Testis (tissue), 5 donors: ENCODE measurements at places on chromosomes 6 and 20. TPM values are rescaled to one million over a fixed set of nuclear protein-coding genes. Genes with fewer than 3 reads are reported as not detected.

- peak; percentile 85 for DNase-seq
Observed at GRCh38 chr6:163405412-163406309, 8.9 kb upstream of the QKI start.

- DNase-seq, result no peak
Observed at GRCh38 chr6:5507131-5507681, 245.9 kb downstream of the FARS2 start.

DNA sequence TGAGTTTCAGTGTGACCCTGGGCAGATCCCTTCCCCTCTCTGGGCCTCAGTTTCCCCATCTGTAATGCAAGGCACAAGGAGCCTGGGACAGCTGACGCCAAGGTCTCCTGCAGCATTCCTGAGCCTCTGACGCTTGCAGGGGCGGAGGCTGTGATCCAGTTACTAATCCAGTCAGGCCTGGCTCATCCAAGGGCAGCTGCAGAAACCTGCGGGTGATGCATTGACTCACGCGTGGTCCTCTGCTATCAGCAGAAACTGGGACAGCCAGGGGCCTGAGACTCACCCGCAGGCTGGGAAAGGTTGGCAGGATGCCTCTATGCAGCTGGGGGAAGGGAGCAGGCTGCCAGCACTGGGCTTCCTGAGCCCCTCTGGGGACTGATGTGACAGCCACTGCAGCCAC, 65.0 kb upstream of the SIRPA start:
- peak; percentile 91 for DNase-seq

DNA sequence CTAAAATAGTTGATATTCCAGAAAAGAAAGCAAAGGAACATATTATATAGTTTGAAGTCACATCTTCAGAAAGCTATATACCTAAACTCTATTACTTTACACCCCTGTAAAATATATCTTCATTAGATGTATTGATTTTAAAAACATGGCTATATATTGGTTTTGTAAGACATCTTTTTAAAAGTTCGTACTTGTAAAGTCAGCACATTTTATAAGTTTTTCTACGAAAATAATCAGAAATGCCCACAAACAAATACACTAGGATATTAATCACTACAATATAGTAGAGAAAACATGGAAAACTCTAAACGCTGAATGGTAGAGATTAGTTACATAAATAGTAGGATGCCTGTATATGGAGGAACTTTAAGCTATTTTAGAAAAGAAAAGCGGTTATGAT, 52.9 kb downstream of the RNF217 start:
- DNase-seq, result no peak

DNA sequence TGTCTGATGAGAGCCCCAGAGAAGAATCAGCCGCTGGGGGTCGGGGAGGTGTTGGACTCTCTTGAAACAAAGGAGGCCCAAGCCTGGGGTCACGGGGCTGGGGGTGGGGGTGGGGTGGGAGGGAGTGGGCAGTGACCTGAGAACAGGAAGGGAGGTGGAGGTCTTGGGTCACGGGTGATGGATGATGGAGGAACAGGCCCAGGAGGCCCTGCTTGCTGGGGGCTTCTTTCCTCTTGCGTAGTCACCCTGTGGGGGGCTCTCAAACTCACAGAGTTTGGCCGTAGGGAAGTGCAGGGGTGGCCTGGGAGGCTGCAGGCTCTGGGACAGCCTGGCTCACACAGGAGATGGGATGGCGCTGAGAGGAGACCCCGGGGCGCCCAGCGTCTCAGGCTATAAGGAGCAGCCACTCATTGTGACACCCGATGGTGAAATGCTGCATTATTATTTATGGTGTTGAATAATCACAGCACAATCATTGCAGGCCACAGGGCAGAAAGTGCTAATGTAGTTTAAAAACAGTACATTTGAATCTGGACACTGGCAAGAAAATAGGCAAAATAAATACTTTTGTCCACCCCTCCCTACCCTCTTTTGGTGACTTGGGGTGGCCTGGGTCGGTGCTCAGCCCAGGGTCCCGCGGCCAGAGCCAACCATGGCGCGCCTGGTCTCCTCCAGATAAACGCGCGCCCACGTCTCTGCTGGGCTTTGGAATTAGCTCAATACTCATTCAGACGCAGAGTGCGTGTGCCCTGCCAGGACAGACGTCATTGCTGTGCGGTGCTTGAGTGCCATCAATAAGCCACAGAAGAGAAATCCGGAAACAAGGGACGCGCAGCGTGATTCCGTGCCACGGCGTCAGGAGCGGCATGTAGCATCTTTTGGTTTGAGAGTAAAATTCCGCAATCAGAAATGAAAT, 27.3 kb upstream of the BHLHE23 start:
- DNase-seq, result no peak

The NKX2-2 gene
- not detected for total RNA-seq
